ENCODE measurements at places on chromosomes 16 and 17. TPM values are rescaled to one million over a fixed set of nuclear protein-coding genes. Genes with fewer than 3 reads are reported as not detected.
A peak's percentile ranks its signal among the peaks of the same experiment; 100 is the strongest.

The KCNG4 gene
- not detected for total RNA-seq

The MGAT5B gene
- 0.49 TPM for total RNA-seq

The DYNLRB2 gene
- not detected for total RNA-seq

The CCL14 gene
- 93.1 TPM for total RNA-seq

The TRPV3 gene
- 3.2 TPM for total RNA-seq

The ITPRIPL2 gene
- total RNA-seq: 71.2 TPM

The HEATR3 gene
- total RNA-seq: 16.5 TPM

The CDYL2 gene
- total RNA-seq: 2.9 TPM

The CA5A gene
- not detected for total RNA-seq

The RDM1 gene
- total RNA-seq: 0.49 TPM

The TMEM114 gene
- not detected for total RNA-seq

The PLK1 gene
- 8.1 TPM for total RNA-seq

GRCh38 chr17:50861822-50862528 is 4.2 kb downstream of the TOB1 start:
- H3K27me3 ChIP-seq: no peaks in the 10 kb centered on the region
- peak overlapping the region; percentile 100 for H3K27ac ChIP-seq

DNA sequence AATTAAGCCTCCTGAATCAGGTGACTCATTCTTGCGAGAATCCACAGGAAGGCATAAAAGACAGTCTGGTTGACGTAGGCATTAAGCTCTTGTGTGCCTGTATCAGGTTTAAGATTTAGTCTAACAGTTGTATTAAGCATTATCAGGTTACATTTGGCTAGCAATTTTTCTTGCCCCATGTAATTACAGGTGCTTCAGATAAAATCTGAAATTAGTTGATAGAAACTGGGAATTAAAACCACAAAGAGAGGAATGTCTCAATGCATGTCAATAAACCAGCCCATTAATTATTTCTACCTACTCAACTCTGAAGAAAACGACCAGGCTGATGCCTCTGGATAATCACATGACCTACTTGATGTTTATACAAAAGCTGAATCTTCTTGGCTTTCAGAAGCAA is 217.2 kb downstream of the CA10 start:
- no peak for DNase-seq
- H3K27ac ChIP-seq: no peak overlapping the region
- no peaks in the 10 kb centered on the region for H3K36me3 ChIP-seq

- H3K27me3 ChIP-seq: no peaks in the 10 kb centered on the region
- H3K27ac ChIP-seq: no peak overlapping the region
- DNase-seq: no peak
Observed at GRCh38 chr16:56370875-56371659, 54.3 kb downstream of the AMFR start.

DNA sequence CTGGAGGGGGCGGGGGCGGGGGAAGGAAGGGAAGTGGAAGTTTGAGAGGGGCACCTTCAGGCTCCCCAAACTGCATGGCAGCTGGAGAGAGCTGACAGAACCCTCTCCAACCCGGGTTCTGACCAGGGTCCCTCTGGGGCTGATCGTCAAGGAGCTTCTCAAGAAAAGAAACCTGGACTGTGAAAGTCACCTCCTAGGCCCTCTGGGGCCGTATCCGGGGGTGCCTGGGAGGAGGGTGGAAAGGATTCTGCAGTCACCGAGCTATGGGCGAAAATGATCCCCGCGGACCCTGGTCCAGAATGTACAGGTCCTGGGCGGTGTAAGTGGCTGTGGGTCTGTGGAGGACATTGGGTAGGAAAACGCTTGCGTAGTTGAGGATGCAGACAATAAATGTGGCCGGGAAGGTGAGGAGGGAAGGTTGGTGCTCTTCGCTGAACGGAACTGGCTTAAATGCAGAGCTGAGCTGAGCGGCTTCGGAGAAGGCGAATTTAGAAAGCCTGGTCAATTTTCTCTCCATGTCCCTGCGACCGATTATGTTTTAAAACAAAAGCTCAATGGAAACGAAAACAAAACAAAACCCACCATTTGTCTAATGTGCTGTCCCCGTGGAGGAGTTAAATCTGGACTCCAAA is 3.6 kb upstream of the LHX1 start:
- no peak overlapping the region for H3K4me3 ChIP-seq
- H3K27ac ChIP-seq: no peak overlapping the region

GRCh38 chr17:17106756-17107155 is 64.5 kb downstream of the MPRIP start:
- no peak for DNase-seq
- no peaks in the 10 kb centered on the region for H3K27me3 ChIP-seq
- H3K36me3 ChIP-seq: no peaks in the 10 kb centered on the region
- H3K27ac ChIP-seq: peak overlapping the region; percentile 43

GRCh38 chr17:1720856-1721386 is 3.6 kb upstream of the WDR81 start:
- peak overlapping the region; percentile 51 for H3K27ac ChIP-seq
- peaks cover 3% of the 10 kb centered on the region for H3K36me3 ChIP-seq
- no peaks in the 10 kb centered on the region for H3K27me3 ChIP-seq
- H3K4me1 ChIP-seq: peaks cover 47% of the 10 kb centered on the region

GRCh38 chr16:12203780-12204351 is 227.3 kb downstream of the SNX29 start:
- H3K36me3 ChIP-seq: no peaks in the 10 kb centered on the region
- no peak for DNase-seq
- H3K4me1 ChIP-seq: no peaks in the 10 kb centered on the region
- no peaks in the 10 kb centered on the region for H3K27me3 ChIP-seq

- no peak overlapping the region for H3K4me3 ChIP-seq
- H3K27ac ChIP-seq: no peak overlapping the region
- no peak for DNase-seq
- H3K4me1 ChIP-seq: no peaks in the 10 kb centered on the region
- no peaks in the 10 kb centered on the region for H3K36me3 ChIP-seq
- H3K27me3 ChIP-seq: no peaks in the 10 kb centered on the region
Observed at GRCh38 chr16:49504626-49505025, 131.0 kb downstream of the C16orf78 start.

- DNase-seq: no peak
- no peak overlapping the region for H3K4me3 ChIP-seq
- peaks cover 63% of the 10 kb centered on the region for H3K4me1 ChIP-seq
- H3K27me3 ChIP-seq: no peaks in the 10 kb centered on the region
- no peaks in the 10 kb centered on the region for H3K36me3 ChIP-seq
- peak overlapping the region; percentile 80 for H3K27ac ChIP-seq
Observed at GRCh38 chr17:2709183-2709661, 2.3 kb downstream of the CLUH start.

DNA sequence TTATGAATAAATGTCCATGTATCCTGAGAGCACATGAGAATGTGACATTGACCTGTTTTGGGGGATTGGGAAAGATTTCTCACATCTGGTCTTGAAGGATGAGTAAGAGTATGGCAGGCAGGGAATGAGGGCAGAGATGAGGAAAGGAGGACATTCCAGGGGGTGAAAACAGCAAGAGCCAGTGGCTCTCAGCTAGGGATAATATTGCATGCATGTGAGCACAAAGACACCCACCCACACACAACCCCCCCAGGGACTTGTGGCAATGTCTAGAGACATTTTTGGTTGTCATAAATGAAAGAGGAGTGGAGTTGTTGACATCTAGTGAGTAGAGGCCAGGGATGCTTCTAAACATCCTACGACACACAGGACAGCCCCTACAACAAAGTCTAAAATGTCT is 6.0 kb downstream of the MYO1D start:
- peaks cover 47% of the 10 kb centered on the region for H3K4me1 ChIP-seq
- no peaks in the 10 kb centered on the region for H3K27me3 ChIP-seq
- no peak overlapping the region for H3K4me3 ChIP-seq
- no peak for DNase-seq
- H3K36me3 ChIP-seq: no peaks in the 10 kb centered on the region

DNA sequence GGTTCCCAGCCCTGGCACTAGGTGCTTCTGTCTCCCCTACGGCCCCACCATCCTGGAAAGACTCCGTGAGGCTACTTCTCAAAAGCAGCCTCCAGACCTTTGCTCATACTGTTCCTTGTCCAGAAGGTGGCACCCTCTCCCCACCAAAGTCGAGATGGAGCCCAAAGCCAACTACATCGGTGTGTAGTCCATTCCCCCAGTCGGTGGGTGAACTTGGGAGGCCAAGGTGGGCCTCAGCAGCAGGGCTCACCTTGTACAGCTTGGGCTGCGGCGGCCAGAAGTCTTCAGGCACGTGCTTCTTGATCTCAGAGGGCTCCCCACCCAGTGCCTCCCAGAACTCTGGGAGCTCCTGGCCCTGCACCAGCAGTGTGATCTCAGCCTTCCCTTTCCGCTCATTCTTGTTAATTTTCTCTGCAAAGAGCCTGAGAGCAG is 10.2 kb downstream of the FLII start:
- no peaks in the 10 kb centered on the region for H3K36me3 ChIP-seq
- peaks cover 29% of the 10 kb centered on the region for H3K4me1 ChIP-seq
- H3K4me3 ChIP-seq: no peak overlapping the region
- H3K27me3 ChIP-seq: no peaks in the 10 kb centered on the region
- H3K27ac ChIP-seq: peak overlapping the region; percentile 47

- peak overlapping the region; percentile 45 for H3K4me3 ChIP-seq
- no peaks in the 10 kb centered on the region for H3K27me3 ChIP-seq
- H3K27ac ChIP-seq: no peak overlapping the region
- H3K36me3 ChIP-seq: no peaks in the 10 kb centered on the region
Observed at GRCh38 chr17:49497148-49498028, 2.3 kb downstream of the NGFR start.

DNA sequence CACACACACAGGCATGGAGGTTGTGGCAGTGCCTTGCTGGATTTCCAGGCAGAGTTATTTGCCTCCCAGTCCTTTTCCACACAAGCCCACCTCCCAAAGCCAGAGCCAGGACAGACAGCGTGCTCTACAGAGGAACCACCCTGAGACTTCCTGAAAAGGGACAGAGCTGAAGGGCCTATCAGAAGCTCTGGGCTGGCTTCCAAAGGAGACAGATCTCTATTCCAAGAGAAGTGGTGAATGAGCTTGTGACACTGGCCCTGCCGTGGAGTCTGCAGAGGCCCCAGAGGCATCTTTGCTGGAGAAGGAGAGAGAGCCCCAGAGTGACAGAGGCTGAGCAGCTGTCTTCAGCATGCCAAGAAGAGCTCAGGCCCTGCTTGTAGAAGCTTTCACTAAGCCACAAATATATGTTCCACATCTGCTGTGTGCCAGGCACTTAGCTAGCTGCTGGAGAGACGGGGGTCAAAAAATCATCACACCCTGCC is 8.3 kb upstream of the LPCAT2 start:
- peak; percentile 89 for DNase-seq
- no peaks in the 10 kb centered on the region for H3K27me3 ChIP-seq
- no peak overlapping the region for H3K4me3 ChIP-seq
- H3K27ac ChIP-seq: peak overlapping the region; percentile 71
- peaks cover 19% of the 10 kb centered on the region for H3K36me3 ChIP-seq

DNA sequence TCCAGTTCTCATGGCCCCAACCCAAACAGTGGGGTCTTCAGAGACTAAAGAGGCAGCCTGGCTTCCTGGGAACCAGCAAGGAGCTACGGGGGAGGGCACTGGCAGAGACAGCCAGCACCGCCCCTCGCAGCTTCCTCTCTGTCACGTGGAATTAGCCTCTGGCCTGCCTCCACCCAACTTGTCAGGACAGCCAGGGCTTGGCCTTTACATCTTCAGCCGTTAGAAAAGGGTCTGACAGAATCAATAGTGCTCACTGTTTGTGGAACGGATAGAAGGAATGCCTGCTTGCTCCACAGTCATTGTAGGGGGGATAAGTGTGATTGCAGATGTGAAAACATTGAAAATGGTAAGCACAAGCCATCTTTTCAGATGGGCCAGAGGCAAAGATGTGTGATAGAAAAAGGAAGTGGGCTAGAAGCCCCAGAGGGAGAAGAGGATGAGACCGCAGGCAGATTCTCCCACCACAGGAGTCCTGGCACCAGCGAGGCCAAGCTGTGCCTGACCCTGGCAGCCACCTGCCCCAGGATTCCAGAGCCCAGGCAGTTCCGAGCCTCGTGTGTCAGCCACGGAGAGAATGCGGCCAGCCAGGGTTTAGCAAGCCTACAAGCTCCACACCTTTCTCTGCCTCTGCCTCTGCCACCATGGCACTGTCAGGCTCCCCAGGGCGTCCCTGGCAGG is 18.6 kb downstream of the GRIN2C start:
- no peak for DNase-seq
- no peaks in the 10 kb centered on the region for H3K36me3 ChIP-seq
- peak overlapping the region; percentile 39 for H3K27ac ChIP-seq
- H3K27me3 ChIP-seq: no peaks in the 10 kb centered on the region
- H3K4me3 ChIP-seq: no peak overlapping the region

DNA sequence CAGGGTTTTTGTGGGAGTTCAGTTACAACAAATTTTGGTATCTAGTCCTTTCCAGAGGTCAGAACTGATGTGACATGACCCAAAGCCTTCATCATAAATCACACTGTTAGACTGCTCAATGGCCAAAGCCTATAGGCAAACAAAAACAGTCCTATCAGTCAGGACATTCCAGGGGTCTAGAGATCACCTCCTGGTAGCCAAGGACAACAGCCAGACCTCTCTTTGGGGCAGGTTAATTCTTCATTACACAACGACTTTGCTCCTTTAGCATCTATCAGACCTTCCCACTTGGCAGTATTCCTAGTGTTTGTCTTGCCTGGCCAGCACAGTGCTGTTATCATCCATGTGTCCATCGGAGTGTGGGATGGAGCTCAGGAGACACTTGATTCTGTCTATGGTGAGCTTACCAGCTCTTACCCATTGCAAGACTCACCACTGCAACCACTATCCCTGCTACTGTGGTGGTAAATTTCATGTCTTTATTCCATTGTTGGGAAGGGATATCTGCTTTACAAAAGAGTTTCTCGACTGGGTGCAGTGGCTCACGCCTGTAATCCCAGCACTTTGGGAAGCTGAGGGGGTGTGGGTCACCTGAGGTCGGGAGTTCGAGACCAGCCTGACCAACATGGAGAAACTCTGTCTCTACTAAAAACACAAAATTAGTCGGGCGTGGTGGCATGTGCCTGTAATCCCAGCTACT is 95.5 kb upstream of the DHX40 start:
- no peaks in the 10 kb centered on the region for H3K27me3 ChIP-seq
- H3K27ac ChIP-seq: no peak overlapping the region
- H3K4me1 ChIP-seq: no peaks in the 10 kb centered on the region
- H3K4me3 ChIP-seq: no peak overlapping the region

GRCh38 chr17:65438708-65439294 is 122.6 kb downstream of the AXIN2 start:
- H3K27me3 ChIP-seq: no peaks in the 10 kb centered on the region
- H3K36me3 ChIP-seq: no peaks in the 10 kb centered on the region
- DNase-seq: no peak
- no peaks in the 10 kb centered on the region for H3K4me1 ChIP-seq
- no peak overlapping the region for H3K4me3 ChIP-seq
- H3K27ac ChIP-seq: no peak overlapping the region

- no peaks in the 10 kb centered on the region for H3K27me3 ChIP-seq
- no peak overlapping the region for H3K27ac ChIP-seq
- DNase-seq: no peak
- no peaks in the 10 kb centered on the region for H3K36me3 ChIP-seq
- no peak overlapping the region for H3K4me3 ChIP-seq
- H3K4me1 ChIP-seq: peaks cover 38% of the 10 kb centered on the region
Observed at GRCh38 chr17:1082579-1082978, 85.7 kb downstream of the TIMM22 start.

DNA sequence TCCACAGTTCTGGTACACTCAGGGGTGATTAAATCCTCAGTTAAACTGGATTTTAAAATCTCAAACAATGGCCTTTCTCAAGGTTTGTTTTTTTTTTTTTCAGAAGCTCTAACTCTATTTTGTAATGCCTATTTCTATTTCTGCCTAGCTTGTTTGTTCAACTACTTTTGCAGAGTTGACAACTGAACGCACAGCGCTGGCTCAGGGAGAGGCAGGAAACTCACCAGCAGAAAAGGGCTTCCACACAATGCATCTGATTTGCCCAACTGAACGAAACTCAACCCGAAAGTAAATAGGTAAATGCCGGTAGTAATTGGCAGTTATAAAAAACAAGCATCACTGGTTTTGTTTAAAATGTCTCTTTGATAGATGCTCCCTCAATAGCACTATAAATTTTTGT is 52.7 kb upstream of the CNEP1R1 start:
- no peak overlapping the region for H3K27ac ChIP-seq
- no peaks in the 10 kb centered on the region for H3K4me1 ChIP-seq
- H3K36me3 ChIP-seq: no peaks in the 10 kb centered on the region
- no peak overlapping the region for H3K4me3 ChIP-seq
- H3K27me3 ChIP-seq: no peaks in the 10 kb centered on the region
